Activated T-cell treated with anti-CD3 and anti-CD28 coated beads, Interleukin-2, amount 50 U/mL, for 72 hours (primary cell): ENCODE measurements at places on chromosomes 5 and 9.

- no peak for DNase-seq
These were observed 7.7 kb downstream of the CXXC5 start for GRCh38 chr5:139655727-139656271.

GRCh38 chr9:91896513-91897121 is 53.4 kb downstream of the ROR2 start:
- no peak for DNase-seq

DNA sequence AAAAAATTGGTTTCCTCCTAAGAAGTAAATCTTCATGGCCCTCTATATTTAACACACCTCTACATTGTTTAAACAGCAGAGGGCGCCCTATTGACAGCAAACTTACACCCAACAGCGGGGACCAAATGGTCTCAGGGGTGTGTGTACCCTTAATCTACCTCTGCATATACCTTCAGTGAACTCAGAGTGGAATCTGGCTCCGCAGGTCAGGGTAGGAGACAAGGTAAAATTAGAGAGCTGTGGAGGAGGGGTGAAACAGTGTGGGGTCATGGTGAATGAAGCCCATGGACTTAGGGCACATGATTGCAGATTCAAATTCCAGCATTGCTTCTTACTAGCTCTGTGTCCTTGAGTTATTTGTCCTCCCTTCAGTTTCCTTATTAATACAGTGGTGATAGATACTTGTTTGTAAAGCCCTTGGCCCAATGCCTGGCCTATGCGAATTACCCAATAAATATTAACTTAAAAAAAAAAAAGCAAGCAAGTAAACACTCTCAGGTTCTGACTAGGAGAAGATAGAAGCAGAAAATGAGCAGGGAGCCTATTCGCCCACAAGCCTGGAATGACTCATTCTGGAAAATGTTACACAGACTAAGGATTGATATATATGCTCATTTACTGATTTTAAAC is 122.9 kb downstream of the CAVIN4 start:
- no peak for DNase-seq

DNA sequence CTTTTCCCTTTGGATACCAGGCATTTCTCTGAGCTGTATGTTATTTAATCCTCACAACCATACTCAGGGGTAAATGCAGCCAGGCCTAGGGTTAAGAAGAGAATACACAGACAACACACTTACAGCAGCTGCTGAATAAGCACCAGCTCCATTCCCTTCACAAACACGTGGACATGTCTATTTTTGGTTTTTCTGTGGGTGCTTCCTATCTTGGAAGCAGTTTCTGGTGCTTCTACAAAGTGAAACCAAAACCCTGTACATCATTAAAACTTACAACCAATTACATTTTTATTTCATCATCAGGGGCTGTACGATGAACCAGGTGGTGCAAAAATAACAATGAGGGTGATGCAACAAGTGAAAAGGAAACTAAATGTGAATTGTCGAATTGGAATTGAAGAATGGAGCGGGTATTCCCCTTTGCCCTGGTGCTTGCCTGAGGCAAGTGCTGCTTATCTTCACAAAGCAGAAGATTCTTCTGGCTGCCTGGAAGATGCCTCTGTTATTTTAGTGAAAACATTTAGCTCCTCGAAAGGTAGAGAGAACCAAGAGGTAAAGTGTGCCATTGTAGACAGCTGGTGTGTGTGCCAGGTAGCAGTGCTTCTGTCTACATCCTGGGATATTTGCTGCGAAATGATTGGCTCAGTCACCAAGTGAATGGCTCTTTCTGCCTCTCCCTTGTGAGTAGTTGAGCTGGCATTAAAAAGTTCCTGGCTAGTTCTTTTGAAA is 18.6 kb upstream of the IFNB1 start:
- DNase-seq: peak; percentile 51

DNA sequence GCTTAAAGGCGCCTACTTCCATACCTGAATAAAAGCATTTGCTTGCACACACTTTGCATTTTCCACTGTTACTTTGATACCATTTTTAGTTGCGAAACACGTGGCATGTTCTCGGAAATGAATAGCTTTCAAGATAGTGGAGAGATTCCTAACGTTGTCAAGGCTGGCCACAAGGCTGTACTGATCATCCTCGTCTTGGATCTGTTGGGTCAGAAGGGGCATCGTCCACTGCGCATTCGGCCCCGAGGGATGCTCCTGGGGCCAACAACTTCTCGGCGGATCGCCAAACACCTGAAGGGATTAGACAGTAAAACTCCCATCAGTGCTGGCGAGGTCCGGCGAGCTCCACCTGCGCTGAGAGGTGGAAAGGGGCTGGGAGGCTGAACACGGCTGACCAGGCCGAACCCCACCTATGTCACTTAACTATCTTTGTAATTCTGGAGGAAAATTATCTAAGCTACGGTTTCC is 599 bp downstream of the RAD1 start:
- peak; percentile 14 for DNase-seq

DNA sequence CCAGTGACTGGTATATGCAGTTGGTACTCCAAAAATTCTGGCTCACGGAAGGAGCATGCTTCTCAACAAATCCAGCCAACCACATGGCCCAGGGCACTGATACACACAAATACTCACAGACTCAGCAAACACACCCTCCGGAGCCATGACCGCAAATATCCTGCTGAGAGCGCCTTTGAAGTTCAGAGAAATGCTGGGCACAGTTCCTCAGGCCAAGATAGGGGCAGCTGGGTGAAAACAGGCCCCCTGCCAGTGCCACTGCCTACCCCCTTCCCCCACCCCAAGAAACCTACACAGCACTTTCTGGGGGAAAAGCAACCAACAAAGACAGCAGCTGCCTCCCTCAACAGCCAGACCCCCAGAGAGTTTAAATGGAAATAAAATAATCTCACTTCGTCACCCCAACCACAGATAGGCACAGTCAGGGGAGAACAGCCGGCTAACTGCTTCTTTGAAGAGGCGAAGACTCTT is 120.0 kb downstream of the C5orf15 start:
- DNase-seq: no peak

- peak; percentile 27 for DNase-seq
These were observed 82.0 kb downstream of the SLC1A1 start for GRCh38 chr9:4572184-4572826.

DNA sequence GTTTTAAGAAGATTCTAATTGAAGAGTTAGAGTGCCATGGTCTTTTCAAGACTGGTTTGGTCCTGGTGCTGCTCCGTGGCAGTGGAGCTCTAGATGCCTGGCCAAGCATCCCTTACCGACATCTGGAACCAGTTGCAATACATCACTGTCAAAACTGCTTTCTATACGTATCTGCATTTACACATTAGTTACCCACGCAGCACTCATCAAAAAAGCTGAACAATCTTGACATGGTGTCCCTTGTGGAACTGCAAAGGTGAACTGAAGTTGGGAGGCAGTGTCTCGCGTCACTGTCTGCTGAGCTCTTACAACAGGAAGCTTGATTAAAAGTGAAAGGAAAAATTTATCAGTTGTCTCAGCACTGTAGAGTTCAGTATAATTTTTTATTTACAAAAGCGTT is 82.6 kb downstream of the PBX3 start:
- DNase-seq: peak; percentile 27

DNA sequence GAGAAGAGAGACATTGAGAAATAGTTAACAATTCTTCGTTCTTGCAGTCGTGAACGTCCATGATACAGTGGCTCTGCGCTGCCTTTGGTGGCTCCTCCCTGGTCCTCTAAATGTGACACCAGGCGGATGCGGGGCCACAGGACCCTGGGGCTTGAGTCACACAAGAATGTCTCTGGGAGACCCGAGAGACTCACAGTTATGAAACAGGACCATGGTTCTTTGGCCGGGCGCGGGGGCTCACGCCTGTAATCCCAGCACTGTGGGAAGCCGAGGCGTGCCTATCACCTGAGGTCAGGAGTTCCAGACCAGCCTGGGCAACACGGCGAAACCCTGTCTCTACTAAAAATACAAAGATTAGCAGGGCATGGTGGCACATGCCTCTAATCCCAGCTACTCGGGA is 767 bp upstream of the ZDHHC11 start:
- DNase-seq: no peak

GRCh38 chr9:71485326-71485725 is 283.0 kb downstream of the CEMIP2 start:
- no peak for DNase-seq

GRCh38 chr5:83827111-83827557 is 106.5 kb upstream of the HAPLN1 start:
- DNase-seq: no peak

DNA sequence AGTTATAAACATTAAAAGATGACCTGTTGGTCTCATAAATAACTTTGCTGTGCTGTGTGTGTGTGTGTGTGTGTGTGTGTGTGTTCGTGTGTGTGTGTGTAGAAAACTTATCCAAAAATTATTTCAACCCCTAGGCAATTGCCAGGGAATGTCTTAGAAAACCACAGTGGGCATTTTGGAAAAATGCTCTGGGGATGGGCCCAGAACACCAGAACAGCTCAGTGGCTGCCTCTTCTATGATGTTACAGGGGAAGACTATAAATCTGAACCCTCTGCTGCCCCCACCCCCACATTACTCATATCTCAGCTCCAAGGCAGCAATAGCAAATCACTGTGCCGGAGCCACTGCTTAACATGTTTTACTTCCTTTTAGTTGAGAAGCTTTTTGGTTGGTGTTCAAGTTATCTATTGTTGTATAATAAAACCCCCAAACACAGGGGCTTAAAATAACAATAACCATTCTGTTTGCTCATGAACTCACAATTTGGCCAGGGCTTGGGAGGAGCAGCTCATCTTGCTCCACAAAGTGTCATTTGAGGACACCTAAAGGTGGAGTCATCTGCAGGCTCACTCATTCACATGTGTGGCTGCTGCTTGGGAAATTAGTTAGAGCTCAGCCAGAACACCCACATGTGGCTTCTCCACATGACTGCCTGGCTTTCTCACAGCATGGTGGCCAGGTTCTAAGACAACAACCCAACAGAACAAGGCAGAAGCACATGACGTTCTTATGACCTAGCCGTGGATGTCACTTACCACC is 40.4 kb downstream of the ACTBL2 start:
- DNase-seq: peak; percentile 7

DNA sequence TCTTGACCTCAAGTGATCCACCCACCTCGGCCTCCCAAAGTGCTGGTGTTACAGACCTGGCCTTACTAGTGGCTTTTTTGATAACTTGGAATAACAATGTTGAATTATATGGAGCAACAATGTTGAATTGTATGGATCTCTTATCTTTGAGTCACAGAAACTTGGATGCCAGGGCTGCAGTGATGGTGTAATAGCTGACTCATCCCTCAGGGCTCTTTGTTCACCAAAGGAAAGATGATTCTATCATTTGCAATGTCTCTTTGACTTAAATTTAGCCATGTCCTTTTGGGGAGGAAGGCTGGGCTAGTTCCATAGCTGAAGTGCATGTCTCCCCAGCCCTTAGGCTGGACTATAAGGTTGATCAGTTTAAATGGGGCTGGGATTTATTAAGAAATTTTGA is 172.3 kb downstream of the PDZD2 start:
- no peak for DNase-seq

DNA sequence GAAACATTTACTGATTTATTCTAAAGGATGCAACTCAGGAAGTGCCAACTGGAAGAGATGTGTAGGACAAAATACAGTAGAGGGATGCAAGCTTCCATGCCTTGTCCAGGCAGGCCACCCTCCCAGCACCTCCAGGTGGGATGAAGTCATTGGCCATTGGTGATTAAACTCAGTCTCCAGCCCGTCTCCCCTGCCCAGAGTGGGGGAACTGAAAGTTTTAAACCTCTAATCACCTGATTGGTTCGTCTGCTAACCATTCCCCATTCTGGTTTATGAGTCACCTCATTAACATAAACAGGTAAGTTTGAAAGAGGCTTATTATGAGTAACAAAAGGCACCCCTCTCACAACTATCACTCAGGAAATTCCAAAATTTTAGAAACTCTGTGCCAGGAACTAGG is 8.1 kb downstream of the TNFAIP8 start:
- no peak for DNase-seq

- DNase-seq: no peak
These were observed 7.9 kb upstream of the ZNF608 start for GRCh38 chr5:124754206-124754927.

GRCh38 chr5:945691-946551 is 53.2 kb downstream of the TRIP13 start:
- DNase-seq: no peak

- DNase-seq: no peak
These were observed 48.3 kb upstream of the FANCC start for GRCh38 chr9:95365766-95366165.

GRCh38 chr5:118832974-118833373 is 155.4 kb downstream of the DTWD2 start:
- no peak for DNase-seq

- no peak for DNase-seq
These were observed 711.0 kb upstream of the CTNND2 start for GRCh38 chr5:12615141-12615820.

- peak; percentile 2 for DNase-seq
These were observed 87.3 kb upstream of the GNAQ start for GRCh38 chr9:78118742-78119473.

DNA sequence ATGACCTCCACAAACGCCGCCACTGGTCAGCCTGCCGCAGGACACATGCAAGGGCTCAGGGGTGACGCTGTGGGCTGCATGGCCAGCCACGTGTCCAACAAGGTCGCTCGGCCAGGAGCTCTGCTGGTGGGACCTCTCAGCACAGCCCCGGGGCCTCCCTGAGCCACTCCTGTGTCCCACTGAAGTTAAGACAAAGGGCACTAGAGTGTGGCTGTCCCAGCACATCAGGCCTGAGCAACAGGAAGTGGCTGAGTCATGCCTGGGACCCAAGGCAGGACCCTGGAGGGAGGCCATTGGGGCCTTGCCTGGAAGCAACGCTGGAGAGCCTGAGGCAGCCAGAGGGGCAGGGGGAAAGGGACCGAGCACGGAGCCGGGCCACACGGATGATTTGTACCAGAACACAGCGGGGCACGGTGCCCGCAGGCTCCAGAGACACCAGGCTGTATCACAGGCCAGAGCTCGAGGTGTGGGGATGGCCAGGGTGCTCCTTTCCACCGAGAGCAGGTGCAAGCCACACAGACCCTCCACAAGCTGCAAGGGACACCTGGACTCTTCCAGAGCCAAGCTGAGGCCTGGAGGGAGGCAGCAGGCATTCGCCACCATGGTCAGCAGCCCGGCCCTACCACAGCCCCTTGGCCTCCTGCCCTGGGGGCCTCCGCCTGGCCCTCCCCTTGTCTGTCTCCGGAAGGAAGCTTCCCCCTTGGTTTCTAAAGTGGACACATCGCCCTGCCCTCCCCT is 6.5 kb upstream of the TMEM210 start:
- no peak for DNase-seq

GRCh38 chr5:107263387-107264018 is 407.2 kb downstream of the EFNA5 start:
- DNase-seq: no peak

DNA sequence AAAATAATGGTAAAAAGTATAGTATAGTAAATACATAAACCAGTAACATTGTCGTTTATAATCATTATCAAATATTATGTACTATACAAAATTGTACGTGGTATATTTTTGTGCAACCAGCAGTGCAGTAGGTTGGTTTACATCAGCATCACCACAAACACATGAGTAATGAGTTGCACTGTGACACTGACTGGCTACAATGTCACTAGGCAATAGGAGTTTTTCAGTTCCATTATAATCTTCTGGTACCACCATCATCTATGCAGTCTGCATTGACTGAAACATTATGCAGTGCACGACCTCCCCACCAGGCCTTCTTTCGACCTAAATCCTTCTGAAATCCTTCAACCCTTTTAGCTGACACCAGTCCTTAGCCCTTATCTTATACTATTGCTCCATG is 105.8 kb downstream of the SREK1 start:
- DNase-seq: no peak

GRCh38 chr5:123814801-123815470 is 303.0 kb downstream of the CSNK1G3 start:
- DNase-seq: no peak

GRCh38 chr5:150317048-150318003 is 14.6 kb upstream of the ARSI start:
- DNase-seq: peak; percentile 19
